ENCODE measurements at places on chromosomes 16 and 17.

DNA sequence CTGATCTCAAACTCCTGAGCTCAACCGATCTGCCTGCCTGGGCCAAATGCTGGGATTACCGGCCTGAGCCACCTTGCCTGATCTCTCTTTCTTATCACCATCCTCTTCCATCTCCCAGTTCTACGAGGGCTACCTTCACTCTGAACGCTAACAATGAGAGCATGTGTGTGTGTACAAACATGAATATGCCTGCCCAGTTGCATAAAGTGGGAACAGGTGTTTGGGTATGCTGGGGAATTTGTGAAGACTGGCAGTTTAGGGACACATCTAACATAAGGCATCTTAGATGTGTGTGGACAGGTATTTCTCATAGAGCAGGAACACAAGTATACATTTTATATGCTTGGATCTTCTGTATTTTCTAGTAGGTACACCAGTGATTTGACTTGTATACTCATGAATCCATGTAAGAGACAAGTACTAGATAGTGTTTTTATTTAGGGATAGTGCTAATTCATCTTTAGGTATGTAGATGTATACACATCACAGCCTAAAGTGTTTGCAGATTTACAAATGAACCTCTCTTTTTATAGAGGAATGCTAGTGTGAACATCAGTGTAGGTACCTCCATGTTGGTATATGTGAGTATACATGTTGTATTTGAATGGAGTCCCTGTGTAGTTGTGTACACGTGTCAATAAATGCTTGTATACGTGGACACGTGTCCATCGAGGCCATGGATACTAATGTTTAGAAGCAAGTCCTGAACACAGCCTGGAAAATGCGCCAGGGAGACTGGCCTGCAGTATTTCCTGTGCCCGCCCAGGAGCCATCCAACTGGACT lies 1.2 kb upstream of the DLX4 start:
- DNase-seq, result no peak

DNA sequence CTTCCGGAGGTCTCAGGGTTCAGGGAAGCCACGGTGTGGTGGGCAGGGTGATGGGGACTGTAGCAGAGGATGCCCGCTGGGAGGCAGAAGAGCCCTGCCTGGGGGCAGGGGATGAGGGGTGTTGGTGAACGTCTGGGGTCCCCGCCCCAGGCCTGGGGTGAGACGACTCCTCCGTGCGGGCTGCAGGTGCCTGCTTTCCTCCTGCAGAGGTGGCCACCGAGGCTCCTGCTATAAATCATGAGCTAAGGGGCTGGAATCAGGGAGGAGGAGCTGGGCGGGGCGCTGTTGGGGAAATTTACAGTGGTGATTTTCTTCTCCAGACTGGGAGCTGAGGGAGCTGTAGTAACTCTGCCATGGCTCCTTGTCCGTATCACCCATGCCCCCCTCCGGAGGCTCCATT lies 167.0 kb downstream of the MRM1 start:
- DNase-seq, result no peak

DNA sequence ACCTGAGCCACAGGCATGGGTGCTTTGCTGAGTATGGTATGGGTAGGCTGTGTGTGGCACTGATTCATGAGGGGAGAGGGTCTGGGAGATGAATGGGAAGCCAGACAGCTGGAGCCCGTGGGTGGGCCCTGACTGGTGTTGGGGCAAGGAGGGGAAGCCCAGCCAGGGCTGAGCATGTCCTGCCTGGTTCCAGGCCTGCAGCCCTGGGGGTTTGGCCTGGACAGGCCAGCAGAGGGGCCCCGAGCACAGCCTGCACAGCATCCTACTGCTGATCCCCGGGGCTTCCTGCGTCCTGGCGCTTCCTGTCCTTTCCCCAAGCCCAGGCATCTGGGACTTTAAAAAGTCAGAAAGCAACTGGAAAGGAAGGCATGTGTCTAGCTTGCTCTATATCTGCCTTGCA lies 4.6 kb upstream of the MVD start:
- no peak for DNase-seq

GRCh38 chr17:39701012-39701783 lies 1.3 kb downstream of the ERBB2 start:
- no peak for DNase-seq

DNA sequence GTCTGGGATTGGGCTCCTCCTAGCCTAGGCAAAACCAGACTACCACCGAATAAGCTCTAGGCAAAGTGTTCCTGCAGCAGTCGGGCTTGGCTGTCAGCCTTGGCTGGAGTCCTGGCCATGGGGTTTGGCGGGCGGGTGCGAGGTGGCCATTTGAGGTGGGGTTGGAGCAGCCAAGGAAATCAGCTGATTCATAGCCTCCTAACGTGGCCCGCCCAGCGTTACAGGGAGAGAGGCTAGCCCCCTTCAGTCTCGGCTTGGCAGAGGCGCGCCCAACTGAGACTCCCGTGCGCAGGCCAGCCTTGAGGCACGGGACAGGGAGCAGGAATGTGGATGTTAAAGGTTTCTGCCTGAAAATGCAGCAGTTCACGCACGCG lies 1.9 kb downstream of the PMP22 start:
- DNase-seq, result no peak

GRCh38 chr17:51630101-51630671 lies 369.8 kb downstream of the UTP18 start:
- no peak for DNase-seq

- no peak for DNase-seq
Observed at GRCh38 chr17:77436058-77436442, 295.3 kb downstream of the SEC14L1 start.

DNA sequence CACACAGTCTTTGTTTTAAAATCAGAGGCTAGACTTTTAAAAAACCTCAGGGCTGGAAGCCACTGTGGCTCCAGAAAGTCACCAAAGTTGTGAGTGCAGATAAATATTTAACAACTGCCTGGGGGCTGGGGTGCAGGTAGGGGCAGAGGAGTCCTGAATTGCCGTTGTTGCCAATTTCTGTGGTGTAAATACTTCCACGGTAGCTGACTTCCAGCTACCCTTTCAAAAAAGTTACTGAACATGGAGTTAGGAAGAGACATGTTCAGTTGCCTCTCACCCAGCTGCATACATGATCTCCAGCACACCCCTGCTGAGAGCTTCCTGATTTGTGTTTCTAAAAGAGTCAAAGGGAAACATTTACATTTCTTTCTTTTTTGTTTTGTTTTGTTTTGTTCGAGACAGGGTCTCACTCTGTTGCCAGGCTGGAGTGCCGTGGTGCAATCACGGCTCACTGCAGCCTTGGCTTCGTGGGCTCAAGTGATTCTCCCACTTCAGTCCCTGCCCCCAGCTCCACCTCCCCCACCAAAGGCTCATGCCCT lies 58.7 kb downstream of the PLXDC1 start:
- no peak for DNase-seq

DNA sequence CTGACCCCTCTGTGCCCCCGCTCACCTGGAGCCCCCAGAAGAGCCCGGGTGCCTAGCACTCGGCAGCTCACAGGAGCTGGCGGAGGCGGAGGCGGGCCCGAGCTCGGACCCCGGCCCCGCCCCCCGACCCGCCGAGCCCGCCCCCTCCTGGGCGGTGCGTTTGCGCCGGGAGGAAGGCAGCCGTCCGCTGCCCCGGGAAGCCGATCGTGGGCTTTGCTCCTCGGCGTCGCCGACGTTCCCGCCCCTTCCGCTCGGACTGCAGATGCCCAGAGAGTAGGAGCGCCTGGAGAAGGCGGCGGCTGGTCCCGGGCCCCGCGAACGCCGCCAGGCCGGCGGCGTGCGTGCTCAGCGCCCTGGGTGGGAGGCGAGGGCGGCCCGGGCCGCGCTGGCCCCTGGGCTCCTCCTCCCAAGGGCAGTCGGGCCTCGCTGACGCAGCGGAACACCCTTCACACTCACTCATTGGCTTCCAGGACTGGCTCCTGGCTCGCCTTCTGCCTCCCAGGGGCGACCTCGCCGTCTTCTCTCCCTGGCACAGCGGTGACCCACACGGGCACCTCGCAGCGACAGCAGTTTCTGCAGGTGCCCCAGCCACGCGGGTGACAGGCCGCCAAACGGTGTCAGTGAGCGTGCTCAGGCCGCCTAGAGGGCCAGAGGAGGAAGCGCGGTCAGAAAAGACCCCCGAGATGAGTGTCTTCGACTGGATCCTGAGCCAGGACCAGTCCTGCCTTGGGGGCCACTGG lies at the start of gene PLSCR3:
Gene PLSCR3, minus strand, starts transcription at position 74 of the 740 bp plus-strand sequence. CDS start 415 bp downstream, outside the sequence.
- peak; percentile 76 for DNase-seq

DNA sequence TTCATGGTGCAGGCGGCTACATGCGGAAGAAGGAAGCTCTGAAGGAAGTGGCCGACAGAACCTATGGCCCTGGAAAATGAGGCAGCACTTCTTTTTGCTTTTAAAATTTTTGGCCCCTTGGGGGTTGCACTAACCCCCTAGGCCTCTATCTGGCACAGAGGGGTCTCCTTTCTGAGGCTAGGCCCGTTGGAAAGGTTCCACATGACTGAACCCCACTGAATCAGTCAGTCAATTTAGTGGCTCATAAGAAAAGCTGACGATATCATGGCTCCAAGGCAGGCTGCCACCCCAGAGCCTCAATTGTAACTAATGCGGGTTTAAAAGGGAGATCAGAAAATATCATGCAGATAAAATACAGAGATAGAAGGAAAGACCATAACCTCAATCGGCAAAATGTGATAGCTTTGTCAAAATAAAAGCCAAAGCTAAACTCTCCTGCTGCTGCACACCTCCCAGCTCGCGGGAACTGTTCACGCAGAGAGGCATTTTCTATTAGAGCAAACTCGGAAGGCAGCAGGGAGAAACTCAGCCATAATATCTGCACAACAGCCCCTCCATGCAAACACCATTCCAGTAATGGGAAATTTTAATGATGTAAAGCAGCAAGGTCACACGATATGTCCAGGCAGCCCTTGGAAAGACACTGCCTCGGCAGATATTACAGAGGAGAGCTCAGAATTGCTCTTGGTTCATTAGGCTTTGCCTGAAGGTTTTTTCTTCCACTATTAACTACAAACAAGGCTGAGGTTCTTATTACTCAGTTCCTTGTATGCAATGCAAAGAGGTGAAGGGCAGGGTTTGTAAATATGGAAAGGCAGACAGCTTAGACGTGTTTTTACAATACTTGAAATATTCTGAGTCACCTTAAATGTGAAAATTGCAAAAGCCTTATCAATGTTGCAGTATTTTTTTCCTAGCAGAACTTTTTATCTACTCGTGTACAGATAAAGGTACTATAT lies 200.4 kb upstream of the PMFBP1 start:
- no peak for DNase-seq

DNA sequence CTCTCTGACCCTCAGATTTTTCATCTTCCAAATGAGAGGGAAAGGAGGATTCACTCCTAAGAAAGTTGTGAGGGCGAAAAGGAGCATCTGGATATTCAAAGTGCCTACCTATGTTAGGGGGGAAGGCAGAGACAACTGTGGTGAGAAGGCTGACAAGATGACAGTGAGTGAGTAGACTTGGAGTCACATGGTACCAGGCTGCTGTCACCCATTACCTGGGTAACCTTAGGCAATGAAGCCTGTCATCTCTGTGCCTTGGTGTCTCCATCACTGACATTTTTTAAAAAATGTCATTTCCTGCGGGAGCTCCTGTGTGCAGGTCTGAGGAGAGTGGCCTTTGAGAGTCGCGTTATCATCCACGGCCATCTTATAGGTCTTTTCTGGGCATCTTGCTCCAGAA lies 124.0 kb downstream of the MAF start:
- no peak for DNase-seq

GRCh38 chr17:27547301-27547683 lies 83.7 kb upstream of the LGALS9 start:
- peak; percentile 65 for DNase-seq

DNA sequence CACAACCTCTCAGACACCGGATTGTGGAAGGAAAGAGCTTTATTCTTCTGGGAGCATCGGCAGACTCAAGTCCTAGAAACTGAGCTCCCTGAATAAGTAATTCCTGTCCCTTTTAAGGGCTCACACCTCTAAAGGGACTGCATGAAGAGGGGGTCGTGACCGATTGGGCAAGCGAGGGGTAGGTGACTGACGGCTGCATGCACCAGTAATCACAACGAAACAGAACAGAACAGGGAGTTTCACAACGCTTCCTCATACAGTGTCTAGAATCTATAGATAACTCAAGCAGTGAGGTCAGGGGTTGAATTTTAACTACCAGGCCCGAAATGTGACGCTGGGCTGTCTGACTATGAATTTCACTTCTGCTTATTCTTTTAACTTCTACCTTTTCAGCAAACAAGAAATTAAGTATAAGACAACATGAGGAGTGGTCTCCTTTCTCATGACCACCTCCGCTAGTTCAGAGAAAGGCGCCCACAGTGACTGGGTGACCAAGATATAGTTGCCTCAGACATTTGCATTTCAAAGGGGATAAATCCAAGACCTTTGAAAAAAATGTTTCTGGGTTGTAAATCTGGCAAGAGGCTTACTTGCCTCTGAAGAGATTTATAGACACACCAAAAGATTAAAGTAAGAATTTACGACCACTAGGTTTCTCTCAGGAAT lies 88.4 kb upstream of the ATF7IP2 start:
- no peak for DNase-seq

DNA sequence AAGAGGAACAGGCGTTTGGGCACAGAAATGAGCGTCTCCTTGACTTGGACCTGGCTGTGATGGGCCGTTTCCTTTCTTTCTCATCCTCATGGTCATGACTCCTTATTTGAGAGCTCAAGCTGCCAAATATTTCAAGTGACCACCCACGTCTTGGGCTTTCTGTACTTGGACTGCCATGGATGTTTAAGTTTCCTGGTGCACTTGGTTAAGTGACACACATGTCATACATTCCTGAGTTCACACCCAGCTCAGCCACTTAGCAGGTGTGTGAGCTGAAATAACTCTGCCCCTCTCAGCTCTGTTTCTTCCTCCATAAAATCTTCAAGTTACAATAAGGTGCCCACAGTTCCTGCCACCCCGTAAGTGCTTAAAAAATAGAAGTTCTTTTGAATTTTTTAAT lies 114.5 kb downstream of the CLEC16A start:
- DNase-seq, result no peak
